Omental fat pad (tissue), 4 donors: ENCODE measurements at places on chromosomes 7 and 10.

GRCh38 chr10:133388973-133389818 is 4.8 kb upstream of the MTG1 start:
- DNase-seq = no peak

DNA sequence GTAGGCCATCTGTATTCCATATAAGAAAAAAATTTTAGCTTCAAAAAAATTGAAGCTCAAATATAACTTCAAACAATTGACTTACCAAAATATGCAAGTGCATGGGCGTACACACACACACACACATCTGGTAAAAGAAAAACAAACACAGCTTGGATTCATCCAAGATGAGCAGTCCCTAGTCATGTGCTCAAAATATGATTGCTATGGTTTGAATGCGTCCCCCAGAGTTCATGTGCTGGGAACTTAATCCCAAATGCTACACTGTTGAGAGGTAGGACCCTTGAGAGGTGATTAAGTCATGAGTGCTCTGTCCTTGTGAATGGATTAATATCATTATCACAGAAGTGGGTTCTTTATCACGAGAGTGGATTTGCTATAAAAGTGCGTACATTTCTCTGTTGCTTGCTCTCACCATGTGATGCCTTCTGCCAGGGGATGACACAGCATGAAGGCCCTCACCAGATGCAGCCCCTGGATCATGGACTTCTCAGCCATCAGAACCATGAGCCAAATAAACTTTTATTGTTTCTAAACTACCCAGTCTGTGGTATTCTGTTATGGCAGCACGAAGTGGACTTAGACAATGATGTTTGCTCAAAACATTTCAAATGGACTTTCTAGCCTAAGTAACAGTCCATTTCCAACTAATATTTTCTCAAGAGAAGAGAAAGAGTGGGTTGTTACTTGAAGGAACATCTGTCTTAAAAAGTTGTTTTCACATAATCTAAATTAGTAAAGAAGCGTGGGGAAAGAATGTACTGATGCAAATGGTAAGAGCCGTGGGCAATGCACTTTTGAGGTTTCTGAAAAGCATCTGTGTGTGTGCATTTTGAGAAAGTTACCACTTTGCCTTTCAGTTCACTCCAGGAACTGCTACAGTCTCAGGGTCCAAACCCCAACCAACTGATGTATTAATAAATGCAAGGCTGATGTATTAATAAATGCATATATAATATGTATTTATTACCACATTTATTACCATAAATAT is 15.1 kb upstream of the SVIL start:
- DNase-seq = no peak

- no peak for DNase-seq
Observed at GRCh38 chr10:75228834-75229233, 6.9 kb downstream of the COMTD1 start.

- DNase-seq = no peak
Observed at GRCh38 chr7:113548137-113548536, 370.7 kb downstream of the PPP1R3A start.

GRCh38 chr7:18109762-18110161 is 82.1 kb upstream of the PRPS1L1 start:
- DNase-seq = no peak

DNA sequence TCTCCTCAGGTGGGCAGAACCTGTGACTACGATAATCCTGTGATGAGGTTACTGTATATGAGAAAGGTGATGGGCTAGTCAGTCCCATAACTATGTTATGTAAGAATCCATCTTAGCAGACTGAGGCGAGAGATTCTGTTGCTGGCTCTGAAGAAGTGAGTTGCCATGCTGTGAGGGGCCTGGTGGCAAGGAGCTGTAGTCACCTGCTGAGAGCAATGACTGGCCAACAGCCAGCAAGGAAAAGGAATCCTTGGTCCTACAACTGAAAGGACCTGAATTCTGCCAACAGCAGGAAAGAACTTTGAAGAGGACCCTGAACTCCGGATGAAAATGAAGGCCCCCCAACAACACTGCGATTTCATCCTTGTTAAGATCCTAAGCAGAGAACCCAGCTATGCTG is 31.0 kb upstream of the DNAJB12 start:
- no peak for DNase-seq

- DNase-seq = no peak
Observed at GRCh38 chr7:158270106-158270775, 317.4 kb downstream of the PTPRN2 start.

DNA sequence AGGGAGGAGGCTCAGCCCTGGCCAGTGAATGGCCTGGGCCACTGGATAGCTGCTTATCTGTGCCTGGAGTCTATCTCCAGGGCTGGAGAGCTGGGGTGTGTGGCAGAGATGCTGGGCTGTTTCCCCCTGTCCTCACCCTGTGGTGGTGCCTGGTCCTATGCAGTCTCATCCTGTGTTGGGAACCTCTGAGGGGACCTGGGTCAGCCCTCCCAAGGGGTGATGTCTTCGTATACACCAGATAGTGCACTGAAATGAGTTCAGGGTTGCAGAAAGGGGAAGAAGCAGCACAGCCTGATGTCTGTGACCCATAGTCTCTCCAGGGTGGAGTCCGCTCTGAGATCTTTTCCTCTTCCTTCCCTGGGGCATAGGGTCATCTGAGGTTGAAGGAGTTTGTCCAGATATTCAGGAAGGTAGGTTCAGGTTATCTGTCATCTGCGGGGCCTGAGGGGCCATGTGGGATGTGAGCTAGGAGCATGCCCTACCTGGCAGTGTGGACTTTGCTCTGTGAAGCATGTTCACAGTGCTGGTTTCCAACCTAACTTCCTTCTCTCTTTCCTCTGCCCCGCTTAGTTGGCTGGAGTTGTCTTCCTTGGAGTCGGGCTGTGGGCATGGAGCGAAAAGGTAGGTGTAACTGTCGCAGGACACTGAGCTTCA is 33.4 kb upstream of the SH2D4B start:
- no peak for DNase-seq

DNA sequence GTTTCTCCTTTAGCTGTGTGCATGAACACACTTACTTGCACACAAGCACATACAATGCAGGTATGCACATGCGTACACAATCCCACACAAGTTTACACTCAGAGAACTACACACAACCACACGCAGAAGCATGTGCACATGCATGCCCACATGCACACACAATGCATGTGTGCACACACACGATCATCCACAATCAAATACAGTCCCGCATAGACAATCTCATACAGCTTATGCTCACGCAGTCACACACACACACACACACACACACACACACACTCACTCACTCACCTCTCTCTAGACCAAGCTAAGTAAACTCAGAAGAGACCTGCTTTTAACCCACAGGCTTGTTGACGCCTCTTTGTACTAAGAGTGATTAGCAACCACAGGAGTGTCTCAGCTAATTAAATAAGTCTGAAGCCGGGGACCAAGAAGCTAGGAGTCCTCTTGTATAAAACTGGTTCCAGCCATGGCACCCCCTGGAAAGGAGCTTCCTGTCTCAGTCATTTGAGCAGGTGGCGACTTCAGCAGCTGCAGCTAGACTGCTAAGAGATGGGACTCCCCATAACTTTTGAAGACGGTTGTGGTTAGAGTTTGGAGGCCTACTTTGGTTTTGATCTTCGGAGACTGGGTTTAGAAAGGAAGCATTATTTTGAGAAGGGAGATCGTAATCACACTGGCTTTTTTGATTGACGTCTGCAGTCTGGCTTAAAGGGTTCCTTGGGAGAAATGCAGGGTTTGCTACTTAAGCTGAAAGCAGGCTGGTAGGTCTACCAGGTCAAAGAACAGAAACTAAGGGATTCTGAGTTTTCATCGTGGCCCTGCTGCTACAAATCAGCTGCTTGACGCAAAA is 82.3 kb upstream of the ADRB1 start:
- DNase-seq = no peak

DNA sequence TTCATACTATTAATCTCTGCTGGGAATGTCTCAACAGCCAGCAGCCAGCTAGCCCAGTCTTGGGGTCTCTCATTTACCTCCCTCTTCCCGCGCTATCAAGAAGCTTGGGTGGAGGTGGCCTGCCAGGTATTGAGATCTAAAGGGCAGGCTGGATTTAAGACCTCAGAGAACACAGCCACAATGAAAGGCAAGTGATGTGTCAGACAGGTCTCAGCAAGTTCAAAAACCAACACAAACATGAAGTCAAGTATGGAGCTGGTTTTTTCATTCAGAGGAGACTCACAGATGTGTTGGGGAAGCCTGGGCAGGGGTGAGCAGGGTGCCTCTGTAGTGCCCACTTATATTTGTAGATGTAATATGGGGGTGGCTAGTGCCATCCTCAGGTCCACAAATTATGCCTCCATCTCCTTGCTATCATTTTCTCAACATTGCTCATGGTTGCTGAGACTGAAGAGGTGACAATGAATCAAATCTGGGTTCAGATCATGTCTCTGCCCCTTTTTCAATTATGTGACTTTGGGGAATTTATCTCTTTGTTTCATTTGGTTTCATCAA is 27.7 kb upstream of the CROT start:
- no peak for DNase-seq

DNA sequence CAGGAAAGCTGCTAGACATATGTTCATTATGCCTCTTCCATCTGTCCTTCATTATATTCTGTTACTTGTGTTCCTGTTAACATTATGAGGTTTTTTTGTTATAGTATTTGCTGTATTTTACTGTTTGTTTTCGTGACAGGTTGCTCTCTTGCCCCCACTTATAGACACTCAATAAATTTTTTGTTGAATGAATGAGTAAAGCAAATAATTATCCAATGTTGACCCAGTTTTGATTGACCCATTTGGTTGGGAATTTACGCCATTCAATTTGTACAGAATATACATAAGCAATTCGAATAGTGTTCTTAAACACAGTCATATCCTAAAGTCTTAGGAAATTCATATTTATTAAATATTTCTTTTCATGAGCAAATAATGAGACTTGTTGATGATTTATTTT is 11.8 kb downstream of the CCSER2 start:
- DNase-seq = no peak
